NCI-H1417 (cell line): ENCODE measurements at places on chromosomes 4 and X.

GRCh38 chr4:42281324-42282020 is 115.8 kb upstream of the SHISA3 start:
- no peak for DNase-seq

DNA sequence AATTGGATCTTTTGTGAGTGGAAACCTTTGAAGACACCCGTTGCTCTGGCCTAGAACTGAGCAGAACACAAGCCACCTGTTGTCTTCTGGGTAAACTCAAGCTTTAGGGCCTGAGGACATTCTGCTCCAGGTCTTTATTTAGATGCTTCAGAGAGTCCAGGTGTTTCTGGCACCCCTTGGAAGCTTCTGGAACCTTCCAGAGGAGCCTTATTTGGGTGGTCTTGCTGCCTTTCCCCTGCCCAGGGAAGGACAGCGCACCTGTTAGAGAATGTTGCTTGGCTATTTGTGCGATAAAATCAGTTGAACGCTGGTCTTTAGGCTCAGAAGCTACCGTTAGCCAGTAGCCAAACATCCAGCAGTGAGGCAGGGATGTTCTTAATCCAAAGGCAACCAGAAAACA is 3.0 kb downstream of the ZNF275 start:
- DNase-seq: no peak

- peak; percentile 59 for DNase-seq
Observed at GRCh38 chr4:41477181-41477905, 60.6 kb upstream of the LIMCH1 start.

DNA sequence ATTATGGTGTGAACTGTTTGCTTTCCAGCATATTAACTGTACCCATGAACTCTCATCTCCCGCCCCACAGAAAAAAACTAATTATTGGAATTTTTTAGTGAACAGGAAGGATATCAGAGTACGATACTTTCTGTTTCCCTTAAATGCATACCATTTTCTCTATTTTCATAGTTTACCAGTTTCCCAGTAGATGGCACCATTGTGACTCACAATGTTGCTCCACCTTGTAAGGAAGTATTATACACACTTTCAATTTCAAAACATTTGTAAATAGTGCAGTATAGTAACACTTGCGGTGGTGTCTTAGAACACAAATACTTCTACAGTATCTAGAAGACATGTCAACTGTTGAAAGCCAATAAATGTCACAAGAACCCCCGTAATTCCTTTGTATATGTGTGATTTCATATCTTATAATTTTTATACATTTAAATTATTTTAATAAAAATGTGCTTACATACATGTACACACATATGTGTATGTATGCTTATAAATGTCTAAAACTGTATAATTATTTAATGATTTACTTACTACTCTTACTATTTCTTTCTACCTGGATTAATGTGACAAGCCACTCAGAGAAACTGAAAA is 167.3 kb downstream of the SLIT2 start:
- peak; percentile 61 for DNase-seq

DNA sequence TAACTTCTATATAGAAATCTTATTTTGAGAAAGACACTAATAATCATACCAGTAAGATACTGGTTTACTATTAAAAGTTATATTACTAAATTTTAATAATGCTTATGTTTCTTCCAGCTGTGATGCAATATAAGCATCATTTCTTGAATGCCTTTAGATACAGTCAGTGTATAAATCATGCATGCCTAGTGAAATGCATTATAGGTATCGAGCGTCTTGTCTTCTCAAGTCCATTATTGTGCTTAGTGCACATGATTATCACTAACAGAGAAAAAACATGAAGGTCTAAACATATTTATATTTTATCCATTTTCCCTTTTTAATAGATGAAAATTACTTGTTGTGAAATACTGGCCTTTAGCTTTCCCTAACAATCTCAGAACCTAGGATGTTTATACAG is 1021.5 kb upstream of the AGA start:
- DNase-seq: no peak

- DNase-seq: no peak
Observed at GRCh38 chr4:21248331-21248730, 548.1 kb downstream of the PACRGL start.
